ENCODE measurements at places on chromosomes 4 and X.

- DNase-seq, result peak; percentile 34
Observed at GRCh38 chrX:109830704-109831206, 97.7 kb upstream of the ACSL4 start.

DNA sequence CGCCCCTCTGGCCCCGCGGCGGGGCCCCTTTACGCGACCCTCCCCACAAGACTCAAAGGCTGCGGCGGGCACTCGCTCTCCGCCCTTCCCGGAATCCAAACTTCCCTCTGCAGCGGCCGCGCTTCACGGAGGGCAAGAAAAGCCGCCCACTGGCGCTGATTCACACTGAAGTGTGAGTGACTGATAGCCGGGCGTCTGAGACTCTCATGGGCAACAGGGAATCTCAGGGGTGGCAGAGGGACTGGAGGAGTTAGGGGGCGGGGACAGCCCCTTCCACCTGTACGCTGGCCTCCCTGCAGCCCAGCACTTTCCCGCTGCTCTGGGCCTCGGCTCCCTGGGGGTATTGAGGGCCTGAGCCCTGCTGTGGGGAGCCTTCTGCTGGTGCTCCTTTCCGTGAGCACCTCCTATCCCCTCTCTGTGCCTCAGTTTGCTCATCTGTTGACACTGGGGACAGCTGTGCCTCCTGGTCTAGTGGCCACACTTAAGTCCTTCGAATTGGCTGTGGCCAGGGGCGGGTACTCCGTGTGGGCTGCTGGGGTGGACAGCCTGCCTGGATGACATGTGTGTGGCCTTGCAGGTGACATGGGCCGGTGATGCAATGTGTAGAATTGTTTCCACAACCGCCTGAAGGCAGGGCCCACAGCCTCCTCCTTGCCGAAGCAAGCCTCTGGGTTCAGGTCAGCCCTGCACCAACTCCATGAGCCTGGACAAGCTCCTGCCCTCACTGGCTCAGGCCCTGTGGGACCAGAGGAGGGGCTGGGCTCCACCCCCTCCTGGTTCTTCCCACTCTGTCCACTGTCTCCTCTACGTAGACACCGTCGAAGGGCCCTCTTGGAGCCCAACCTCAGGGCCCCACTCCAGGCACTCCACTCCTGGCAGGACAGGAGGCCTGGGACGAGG is 951 bp downstream of the SH3BP2 start:
- no peak for DNase-seq

- no peak for DNase-seq
Observed at GRCh38 chr4:182175788-182176519, 67.2 kb upstream of the TENM3 start.

GRCh38 chrX:118569676-118570075 is 74.1 kb downstream of the DOCK11 start:
- DNase-seq, result no peak

- DNase-seq, result no peak
Observed at GRCh38 chr4:81607950-81608349, 136.2 kb upstream of the RASGEF1B start.

GRCh38 chrX:152904151-152905080 is 6.5 kb downstream of the ZNF185 start:
- DNase-seq, result no peak

- no peak for DNase-seq
Observed at GRCh38 chrX:103518571-103518970, 718 bp downstream of the RAB40A start.

- DNase-seq, result no peak
Observed at GRCh38 chr4:40721730-40722171, 28.0 kb upstream of the NSUN7 start.

- no peak for DNase-seq
Observed at GRCh38 chr4:26985873-26986272, 125.2 kb downstream of the STIM2 start.

DNA sequence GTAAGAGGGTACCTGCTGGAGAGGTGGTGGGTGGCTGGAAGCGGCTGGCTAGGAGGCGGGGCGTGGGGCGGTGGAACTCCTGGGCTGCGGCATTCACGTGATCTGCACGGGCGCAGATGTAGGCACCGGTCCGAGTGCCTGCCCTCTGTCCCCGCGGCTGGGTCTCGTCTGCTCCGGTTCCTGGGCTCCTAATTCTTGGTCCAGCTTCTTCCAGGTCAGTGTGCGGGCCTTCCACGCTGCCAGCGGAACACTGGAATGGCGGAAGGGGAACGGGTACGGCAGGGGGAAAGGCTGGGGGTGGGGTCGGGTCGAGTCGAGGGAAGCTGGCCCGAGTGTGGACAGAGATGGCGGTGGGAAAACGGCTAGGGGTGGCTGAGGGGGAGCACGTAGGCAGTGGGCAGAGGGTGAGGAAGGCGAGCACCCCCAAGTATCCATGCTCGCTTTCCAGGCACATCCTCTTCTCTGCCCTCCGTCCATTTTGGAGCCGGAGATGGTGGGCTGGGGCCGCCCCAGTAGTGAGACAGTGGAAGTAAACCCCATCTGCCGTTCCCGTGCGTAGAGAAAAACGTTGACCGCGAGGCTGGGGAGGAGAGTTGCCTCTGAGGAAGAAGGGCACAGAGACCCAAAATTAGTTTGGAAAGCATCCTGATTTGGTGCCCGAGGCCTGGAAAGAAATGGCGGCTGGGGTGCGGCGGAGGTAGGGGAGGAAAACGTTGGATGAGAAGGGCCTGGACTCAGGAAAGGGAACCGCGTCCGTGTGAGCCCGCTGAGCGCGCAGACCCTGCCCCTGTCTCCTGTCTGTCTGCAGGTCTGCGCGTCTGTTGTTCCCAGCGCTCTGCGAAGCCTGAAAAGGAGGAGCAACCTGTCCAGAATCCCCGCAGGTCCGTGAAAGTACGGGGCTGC is at the start of gene TCEAL4:
TCEAL4 (plus strand) TSS at position 105 of the 903 bp plus-strand sequence. CDS start 1,161 bp downstream, outside the sequence.
- no peak for DNase-seq

GRCh38 chr4:112167794-112168193 is 22.5 kb downstream of the FAM241A start:
- no peak for DNase-seq

GRCh38 chr4:141771889-141772830 is 135.8 kb downstream of the IL15 start:
- DNase-seq, result no peak

DNA sequence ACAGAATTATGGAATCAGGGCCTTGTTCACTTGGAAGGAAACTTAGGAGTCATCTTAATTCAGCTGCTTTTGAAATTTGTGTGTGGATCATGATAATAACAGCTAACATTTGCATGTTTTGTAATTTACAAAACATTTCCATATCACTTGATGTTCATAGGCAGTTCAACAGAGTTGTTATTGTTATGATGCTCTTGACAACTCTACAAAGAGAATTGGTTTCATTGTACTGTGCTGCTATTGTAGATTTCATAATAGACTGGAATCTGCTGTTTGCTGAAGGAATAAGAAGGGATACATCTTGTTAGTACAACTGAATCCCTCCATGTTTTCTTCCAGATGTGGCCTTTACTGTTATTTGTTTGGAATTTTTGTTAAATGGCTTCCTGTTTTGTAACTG is 83.5 kb downstream of the CNKSR2 start:
- no peak for DNase-seq

- no peak for DNase-seq
Observed at GRCh38 chrX:14228611-14229010, 198.9 kb upstream of the GEMIN8 start.

- peak; percentile 73 for DNase-seq
Observed at GRCh38 chr4:88743696-88744095, 46.1 kb upstream of the NAP1L5 start.

- no peak for DNase-seq
Observed at GRCh38 chr4:162791226-162791625, 375.5 kb downstream of the NAF1 start.

- DNase-seq, result no peak
Observed at GRCh38 chr4:126890383-126890782, 742.4 kb upstream of the INTU start.

DNA sequence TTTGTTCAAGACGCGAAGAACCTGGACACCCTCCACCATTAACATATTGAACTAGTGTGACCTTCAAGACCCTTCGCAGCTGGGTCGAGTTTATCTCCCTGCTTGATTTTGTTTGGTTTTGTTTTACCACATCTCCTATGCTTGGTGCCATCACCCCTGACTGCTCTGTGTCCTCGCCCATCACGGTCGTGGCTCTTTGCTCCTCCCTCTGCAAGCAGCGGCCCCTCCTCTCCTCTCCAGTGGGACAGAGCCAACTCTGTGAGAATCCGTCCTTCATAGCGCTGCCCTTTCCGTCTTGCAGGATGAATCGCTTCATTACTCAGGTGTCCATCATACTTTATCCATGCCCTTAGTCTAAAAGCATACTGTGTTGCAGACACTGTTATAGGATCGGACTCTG is 9.1 kb upstream of the FAM149A start:
- DNase-seq, result no peak

DNA sequence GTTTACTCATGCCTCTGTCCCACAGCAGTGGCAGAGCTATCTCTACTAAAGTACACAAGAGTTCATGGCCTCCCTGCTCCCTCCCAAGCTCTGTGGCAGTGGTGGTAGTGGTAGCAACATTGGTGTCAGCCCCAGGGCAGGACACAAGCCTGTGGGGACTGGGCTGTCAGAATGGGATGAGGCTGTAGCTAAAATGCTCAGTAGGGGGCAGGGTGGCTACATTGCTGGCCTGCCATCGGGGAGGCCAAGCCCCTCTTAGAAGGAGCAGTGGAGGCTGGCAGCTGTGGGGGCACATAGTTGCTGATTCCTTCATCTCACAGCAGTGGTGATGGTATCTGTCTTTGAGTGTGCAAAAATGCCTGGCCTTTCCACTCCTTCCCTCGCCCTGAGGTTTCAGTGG is 461.7 kb downstream of the PCDH18 start:
- DNase-seq, result no peak

DNA sequence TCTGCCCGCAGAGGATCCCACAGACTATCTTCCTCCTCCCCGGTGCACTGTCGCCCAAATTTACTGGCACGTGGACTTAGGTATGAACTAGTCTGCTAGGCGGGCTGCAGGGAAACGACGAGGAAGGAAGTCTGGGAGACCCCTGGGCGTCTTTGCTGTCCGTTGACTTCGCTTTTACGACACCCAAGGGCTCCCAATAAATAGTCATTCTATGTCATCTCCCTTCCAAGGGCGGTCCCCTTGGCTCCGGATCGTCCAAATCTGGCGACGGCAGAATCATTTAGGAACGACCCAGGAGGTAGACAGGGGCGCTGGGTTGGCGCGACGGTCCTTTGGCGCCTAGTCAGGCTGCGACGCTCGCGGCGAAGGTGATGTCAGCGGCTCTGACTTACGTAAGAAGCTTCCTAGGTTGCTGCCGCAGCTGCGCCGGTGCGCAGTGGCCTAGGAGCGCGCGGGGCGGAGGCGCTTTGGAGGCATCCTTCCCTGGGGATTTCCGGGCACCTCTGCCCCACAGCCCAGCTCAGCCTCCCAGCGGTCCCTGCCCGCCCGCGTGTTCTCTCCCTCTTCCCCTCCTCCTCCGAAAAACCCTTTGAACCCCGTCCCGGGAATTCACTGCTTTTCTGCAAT is 2.2 kb downstream of the NHS start:
- DNase-seq, result no peak

DNA sequence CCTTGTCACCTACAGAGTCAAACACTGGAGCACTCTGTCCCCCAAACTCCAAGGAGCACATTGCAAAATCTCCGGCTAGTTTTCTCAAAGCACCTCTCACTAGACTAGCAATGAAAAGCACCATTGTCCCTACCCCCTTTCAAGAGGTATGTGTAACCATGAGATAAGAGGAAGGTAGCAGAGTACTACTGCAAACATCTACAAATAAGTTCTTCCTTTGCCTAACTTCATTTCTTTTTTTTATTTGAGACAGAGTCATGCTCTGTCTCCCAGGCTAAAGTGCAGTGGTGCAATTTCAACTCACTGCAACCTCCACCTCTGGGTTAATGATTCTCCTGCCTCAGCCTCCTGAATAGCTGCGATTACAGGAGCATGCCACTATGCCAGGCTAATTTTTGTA is 17.7 kb downstream of the PPP4R3C start:
- no peak for DNase-seq

DNA sequence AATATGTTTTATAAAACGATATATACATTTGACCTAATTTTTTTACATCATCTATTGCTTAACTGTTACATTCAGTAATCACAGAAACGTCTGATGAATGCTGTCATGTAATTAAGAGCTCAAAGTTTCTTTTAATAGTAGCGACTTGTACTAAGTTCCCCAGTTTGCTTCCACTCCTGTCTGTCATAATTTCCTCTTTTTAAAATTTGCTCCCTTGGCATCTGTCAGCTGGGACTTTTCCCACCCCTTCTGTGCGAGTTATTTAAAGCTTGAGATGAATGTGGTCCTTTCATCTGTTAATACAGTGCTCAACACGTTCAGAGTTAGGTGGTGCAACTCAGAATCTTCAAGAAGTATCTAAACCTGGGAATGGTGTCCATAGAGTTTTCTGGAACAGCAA is 1.2 kb downstream of the RAP1GDS1 start:
- DNase-seq, result no peak

DNA sequence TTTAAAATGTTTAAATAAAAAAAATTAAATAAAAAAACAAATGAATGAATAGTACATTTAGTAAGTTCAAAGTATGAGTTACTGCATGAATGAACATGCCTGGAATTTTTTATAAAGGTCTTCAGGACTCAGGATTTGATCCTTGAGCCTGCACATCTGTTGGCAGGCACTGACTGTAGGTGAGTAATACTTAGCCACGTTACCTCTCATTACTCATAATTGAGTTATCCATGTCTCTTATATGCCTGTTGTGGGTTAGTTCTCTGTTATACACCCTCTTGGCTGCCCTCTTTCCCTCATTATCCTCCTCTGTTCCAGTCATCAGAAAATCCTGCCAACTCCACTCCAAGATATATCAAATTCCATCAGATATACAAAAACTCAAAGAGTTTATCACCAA is 276.0 kb downstream of the FBXW7 start:
- DNase-seq, result no peak

DNA sequence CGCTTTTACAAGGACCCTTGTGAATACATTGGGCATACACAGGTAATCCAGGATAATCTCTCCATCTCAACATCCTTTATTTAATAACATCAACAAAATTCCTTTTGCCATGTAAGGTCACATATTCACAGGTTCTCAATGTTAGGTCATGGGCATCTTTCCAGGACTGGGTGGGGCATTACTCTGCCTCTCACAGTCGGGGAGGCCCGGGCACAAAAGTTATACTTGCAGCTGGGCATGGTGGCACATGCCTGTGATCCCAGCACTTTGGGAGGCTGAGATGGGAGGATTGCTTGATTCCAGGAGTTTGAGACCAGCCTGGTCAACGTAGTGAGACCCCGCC is 93.7 kb upstream of the AP1S2 start:
- no peak for DNase-seq

DNA sequence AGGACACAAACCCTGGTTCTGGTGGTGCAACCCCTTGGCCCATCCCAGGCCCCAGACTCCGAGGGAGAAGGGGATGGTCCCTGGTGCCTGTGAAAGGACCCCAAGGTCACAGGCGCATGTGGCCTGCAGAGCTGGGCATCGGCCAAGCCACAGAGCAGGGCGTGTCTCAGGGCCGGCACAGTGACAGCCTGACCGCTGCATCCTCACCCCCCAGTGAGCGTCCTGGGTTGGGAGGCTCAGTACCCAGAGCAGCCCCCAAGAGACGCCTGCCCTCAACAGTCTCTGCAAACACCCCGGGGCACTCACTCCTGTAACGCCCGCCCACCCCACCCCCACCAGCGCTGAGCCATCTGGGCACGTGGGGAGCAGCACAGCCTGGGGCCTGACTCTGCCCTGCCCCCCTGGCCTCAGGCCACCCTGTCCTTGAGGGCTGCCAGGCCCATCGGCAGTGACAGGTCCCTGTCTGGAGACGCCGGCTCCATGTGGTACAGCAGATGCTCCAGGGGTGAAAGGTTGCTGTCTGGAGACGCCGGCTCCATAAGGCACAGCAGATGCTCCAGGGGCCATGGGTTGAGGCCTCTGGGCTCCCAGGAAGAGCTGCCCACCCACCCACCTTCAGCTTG is 24.5 kb upstream of the CPLX1 start:
- no peak for DNase-seq

- no peak for DNase-seq
Observed at GRCh38 chrX:19133231-19133630, 11.0 kb upstream of the ADGRG2 start.

Measured in GM04503 (cell line).